Hippocampal formation (tissue), 2 donors: ENCODE measurements at places on chromosomes 4 and X.

DNA sequence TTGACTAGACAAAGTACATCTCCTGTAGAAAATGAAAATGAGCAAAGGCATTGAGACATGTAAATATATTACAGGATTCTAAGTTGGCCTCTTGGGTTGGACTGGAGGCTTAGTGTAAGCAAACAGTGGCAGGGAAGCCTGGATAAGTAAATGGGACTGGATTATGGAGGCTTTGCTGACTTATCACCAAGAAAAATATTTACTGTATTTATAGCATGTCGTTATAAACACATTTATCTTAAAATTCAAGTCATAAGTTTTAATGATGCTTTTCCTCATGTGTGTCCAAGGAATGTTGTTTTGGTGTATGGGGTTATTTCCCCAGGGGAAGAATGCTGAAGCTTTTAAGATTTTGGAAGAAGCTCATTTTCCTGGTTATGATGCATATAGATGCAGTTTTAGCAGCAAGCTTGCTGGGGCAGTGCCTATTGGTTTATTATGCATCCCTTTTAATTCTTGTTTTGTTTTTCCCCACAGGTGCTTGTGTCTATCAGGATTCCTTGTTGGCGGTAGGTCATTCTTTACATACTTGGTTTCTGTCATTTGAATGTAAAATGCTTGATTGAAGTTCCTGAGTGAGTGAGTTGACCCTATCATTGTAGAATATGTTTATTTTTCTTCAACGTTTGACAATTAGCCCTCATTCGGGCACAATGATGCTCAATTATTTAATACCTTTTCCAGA, 8.5 kb downstream of the FRAS1 start:
- no peak for DNase-seq

GRCh38 chr4:115361781-115362180, 248.4 kb upstream of the NDST4 start:
- DNase-seq = no peak

DNA sequence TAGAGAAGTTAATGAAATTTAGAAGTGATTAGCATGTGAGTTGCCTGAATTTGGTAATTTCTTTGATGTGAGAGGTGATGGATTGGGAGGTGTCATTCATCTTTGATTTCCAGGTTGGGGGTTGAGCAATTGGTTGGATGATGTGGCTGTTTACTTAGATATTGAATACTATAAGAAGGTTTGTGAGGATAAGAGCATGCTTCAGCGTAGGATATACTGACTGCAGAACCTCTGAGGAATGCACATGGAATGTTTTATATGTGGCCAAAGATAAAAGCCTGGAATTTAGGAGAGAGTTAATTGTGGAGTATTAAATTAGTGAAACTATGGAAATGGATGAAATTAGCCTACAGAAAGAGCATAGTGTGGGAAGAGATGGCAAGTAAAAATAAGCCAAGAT, 165.4 kb upstream of the MAD2L1 start:
- no peak for DNase-seq

DNA sequence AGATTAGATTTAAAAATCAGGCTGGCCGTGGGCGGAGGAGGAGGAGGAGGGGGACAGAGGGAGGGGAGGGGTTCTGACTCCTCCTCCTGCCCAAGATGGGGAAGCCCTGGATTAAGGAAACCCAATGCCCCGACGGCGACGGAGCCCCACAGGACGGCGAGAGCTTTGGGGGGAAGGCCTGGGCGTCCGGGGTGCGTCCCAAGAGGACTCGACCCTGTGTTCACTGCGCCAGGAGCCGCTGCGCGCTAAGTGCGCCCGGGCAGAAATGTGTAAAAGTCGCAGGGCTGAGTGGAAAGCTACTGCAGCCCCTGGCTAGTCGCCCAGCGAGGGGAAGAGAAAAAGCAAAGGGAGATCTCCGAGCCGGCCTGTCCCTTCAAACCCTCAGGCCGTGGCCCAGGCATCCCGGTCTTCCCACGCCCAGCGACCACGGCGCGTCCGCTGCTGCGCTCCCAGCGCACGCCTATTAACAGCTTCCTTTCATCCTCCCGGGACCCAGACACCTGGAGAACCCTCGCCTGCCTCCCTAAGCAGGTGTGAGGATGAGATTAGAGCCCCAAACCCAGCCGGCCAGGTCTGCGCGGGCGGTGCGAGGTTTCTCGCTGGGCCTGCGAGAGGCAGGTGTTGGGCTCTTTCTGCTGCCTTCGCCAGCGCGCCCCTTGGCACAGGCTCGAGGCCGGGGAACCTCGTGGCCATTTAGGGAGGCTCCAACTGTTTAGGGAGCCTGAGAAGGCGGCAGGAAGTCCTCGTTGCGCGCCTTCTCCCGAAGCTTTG, 1.4 kb upstream of the RPS6KA3 start:
- peak; percentile 51 for DNase-seq
